ENCODE measurements at places on chromosomes 4 and X.

DNA sequence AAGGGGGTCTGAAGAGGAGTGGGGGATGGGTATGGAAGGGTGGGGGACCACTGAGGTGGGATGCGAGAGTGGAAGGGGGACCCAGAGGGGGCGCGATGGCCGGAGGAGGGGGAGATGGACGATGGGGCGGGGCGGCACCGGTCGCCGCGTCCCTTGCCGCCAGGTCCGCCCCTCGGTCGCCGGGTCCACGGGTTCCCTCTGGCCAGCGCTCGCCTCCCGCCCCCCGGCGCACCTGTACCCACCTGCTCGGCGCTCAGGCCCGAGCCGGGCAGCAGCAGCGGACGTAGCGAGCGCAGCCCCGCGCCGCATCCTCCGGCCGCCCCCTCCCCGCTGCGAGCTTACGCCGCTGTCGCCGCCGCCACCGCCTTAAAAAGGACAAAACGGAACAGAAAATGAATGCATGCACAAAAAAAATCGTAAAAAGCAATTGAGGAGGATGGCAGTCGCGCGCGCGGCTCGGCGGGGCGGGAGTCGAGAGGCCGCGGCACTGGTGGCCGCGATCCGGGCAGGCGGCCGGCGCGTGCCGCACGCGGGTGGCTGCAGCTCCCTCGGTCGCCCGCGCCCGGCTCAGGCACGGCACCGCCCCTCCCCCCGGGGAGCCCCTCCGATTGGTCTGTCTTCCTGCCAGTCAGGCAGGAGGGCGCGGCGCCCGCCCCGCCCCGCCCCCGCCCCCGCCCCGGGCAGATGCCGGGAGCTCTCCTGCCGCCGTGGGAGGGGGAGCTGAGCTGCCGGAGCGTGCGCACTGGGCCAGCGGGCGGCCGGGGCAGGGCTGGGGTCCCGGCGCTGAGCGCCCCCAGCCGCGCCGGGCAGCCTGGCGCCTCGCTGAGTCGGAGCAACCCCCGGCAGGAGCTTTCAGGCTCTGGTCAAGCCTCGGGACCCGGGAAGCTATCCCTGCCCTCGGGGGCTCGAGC is at the start of gene JAKMIP1:
TSS of gene JAKMIP1 (minus strand) at position 539 of the 911 bp plus-strand sequence. CDS start 87,699 bp downstream, outside the sequence.
- DNase-seq, result peak; percentile 70

GRCh38 chr4:16977081-16977480 is 78.6 kb upstream of the LDB2 start:
- no peak for DNase-seq

DNA sequence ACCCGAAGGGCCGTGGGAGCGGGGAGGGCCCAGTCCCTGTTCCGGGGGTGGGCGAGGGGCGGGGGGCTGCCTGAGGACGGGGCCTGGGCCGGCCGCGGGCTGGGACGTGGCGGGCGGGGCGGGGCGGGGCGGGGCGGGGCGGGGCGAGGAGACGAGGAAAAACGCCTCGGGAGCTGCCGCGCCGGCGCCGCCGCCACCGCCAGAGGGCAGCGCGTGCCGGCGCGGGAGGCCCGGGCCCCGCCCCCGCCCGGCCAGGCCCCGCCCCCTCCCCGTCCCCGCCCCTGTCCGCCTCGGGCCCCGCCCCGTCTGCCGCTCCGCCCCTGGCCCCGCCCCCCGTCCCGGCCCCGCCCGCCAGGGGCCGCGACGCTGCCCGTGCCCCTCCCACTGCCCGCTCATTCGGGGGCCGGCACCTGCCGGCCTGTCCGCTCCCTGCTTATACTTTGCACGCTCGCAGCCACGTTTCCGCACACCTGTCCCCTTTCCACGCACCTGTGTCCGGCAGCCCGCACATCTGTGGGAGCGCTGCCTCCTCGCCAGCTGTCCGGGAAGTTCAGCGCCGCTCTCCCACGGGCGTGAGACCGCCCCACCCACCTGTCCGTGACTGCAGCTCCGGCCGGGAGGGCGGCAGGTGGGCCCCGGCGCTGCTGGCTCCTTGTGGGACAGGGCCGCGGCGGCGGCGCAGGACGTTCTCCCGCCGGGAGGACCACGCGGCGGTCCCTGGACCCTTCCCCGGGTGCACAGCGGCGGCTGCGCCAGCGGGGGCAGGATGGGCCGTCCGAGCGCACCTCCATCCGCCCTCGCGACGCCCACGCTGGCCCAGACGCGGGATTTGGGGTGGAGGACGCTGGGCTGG is 1.7 kb upstream of the FGFRL1 start:
- peak; percentile 69 for DNase-seq

DNA sequence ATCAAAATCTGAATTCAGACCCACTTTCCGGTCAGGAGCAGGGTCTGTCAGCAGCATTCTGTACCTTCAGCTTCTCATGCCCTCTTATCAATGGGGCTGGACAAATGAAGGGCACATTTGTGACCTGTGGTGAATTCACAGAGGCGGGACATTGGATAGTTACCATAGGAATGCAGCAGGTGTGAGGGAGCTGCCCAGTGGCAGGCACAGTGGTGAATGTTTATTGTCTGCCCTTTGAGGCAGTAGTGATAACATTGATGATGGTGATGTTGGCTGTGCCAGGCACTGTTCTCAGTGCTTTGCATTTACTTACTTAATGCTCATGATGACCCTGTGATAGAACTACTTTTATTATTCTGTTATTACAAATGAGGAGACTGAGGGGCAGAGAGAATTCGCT is 101.2 kb upstream of the KIT start:
- DNase-seq, result no peak
